ENCODE measurements at places on chromosomes 5 and 9.

- no peak for DNase-seq
These were observed 29.4 kb downstream of the IPPK start for GRCh38 chr9:92640398-92641091.

- DNase-seq, result peak; percentile 52
These were observed 118.3 kb downstream of the SLC1A3 start for GRCh38 chr5:36724467-36725332.

DNA sequence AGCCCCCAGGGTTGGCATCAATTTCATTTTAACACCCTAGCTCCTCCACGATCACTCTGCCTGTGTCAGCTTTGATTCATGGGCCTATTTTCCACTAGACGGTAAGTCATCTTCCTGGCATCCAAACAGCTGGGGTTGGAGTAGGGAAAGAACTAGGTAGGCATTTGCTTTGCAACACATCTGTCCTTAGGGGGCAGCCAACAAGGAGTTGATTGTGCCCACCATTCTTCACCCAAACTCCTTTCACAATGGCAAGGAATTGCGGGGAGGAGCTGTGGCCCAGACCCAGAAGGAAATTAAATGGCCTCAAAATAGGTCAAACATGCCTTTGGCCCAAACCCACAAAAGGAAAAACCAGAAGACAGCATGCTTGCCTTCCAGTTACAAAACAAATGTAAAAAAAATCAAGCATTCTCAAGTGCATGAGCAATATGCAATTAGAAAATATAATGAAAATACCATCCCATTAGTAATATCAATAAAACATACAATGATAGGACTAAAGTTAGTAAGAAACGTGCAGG is 71.8 kb downstream of the NRG2 start:
- DNase-seq, result no peak

- no peak for DNase-seq
These were observed 464.5 kb upstream of the SMARCA2 start for GRCh38 chr9:1550636-1551035.

DNA sequence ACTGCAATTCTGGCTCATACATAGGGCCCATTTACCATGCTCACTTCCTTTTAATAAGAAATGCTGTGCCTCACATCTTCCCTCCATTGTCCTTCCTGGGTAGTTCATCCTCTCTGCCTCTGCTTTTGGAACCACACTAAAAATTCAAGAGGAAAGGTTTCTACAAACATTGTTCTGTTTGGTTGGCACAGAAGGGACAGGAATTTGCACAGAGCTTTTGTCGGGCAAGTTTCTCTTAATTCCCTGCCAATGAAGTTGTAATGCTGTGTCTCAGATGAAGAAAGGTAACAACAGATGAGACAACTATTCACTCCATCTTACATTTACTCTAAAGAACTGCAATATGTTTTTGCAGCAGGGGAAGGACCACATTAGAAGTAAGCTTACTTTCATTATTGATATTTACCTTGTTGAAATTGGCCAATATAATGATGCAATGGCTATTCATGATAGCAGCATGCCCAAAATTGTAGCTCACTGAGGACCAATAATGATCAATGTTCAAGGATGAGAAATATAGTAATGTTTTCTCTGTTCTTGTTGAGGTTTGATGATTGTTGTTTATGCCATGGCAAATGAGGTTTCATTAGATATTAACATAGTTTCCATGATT is 82.5 kb upstream of the HMHB1 start:
- DNase-seq, result no peak

DNA sequence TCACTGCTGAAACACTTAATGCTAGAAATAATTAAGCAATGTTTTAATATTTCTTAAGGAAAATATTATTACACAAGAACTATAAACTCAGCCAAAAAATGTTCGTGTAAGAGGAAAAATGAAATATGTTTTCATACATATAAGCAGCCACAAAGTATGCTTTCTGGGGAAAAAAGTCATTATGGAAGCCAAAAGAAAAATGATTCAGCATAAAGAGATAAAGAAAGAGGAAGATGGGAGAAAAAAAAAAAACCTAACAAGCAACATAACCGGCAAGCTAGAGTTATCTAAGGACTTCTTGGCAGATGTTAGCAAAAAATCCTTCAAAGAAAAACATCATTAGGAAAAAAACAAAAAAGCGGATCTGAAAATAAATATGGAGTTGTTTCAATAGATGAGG is 179.1 kb downstream of the MUSK start:
- DNase-seq, result no peak

GRCh38 chr9:124598048-124598447 is 90.8 kb upstream of the NR5A1 start:
- no peak for DNase-seq

DNA sequence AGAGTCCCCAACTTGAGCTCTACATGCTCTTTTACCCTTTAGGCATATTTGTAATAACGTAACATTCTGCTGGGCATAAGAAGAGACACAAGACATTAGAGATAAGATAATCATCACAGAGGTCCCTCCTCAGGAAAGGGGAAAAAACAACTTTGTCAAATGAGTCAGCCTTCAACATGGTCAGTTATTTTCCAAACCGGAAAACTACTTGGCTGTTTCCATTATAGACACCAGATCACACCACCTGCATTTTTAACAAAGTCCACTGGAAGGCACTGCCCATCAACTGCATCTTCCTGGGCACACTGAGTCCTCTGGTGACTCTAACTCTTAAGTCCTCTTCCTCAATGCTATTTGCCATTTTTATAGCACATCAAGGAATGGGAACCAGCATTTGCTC is 221.8 kb downstream of the FAM114A2 start:
- DNase-seq, result no peak

- no peak for DNase-seq
These were observed 288.0 kb downstream of the TRIM32 start for GRCh38 chr9:116975126-116975525.

- no peak for DNase-seq
These were observed 82.6 kb downstream of the MYO10 start for GRCh38 chr5:16853518-16853917.

Data from tibial artery (tissue), 4 donors.